ENCODE measurements at places on chromosomes 12 and 14.

DNA sequence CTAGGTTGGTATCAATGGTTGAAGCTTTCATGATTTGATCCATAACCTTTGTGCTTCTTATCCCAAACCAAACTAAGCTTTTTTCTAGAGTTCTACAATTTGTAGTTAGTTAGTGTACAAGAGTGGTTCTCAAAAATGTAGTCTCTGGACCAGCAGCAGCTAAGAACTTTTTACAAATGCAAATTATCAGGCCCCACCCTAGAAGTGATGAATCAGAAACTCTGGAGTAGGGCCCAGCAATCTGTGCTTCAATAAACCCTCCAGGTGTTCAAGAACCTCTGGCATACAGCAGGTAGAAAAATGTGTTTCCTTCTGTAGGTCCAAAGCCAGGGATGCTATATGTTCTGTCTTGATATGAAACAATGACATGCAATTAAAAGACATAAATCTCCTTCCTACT, 26.1 kb upstream of the ACTR6 start:
- DNase-seq, result no peak

DNA sequence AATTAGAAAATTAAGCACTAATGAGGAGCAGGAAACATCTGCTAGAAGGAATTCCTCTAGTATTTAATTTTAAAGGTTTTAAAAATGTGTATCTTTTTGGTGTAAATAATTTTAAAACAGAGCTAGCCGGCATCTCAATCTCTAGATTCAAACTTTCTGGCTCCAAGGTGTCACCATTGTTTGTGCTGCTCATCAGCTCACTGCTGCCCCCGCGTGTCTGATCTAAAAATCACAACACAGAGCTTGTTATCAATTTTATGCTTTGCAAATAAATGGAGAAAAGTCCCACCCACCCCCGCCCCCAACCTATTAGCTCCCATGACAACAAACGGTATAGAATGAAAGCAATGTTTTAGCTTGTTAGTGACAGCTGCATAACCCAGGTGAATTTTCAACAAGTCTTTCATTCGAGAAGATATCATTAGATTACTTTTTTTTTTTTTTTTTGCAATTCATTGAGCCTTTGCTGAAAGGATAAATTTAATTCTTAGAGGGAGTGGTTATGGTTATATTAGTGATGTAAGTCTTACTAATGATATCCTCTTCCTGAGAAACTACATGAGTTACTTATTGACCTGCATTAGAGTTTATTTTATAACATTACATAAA, 11.3 kb upstream of the ABHD12B start:
- peak; percentile 83 for DNase-seq

GRCh38 chr14:103825101-103825500, 22.3 kb downstream of the PPP1R13B start:
- DNase-seq, result no peak

DNA sequence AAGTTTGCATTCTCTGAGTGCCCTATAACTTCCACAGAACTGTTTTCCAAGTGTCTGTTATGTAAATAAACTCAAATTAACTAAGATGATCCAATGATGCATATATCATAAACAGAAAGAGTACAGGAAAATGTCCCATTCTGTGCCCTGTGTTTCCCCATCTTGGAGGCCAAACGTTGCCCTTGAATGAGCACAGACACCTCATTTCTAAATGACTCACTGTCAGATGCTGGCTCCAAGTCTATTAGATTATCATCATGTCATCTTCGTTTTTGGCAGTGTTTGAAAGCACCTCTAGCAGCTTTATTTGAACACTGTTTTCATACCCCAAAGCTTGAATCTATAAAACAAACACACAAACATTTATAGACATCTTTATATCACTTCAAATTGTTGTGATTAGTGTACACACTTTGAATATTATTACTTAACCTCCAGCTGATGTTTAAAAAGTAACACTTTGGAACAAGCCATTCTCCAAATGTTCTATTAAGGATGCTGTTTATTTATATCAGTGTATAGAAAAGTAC, 424.2 kb downstream of the NOVA1 start:
- no peak for DNase-seq
